ENCODE measurements at places on chromosomes 5 and 9.

DNA sequence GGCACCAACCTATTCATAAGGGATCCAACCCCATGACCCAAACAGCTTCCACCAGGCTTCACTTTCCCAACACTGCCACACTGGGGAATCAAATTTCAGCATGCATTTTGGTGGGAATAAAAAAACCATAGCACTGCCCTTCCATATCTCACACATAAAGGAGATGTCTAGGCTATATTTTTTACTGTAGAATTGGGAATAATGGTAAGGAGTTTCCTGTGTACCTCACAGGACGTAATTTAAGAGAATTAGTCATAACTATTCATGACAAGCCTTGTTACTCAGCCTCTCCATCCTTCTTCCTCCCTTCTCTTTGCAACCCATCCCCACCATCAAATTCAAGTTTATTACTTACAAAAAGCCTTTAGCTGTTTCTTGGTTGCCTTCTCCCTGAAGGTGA is 352.1 kb downstream of the MLLT3 start:
- DNase-seq = no peak

- DNase-seq = no peak
Measured at GRCh38 chr5:26872337-26872736, 166.0 kb downstream of the CDH9 start.

- DNase-seq = no peak
Measured at GRCh38 chr5:130706696-130707095, 458.4 kb downstream of the HINT1 start.

DNA sequence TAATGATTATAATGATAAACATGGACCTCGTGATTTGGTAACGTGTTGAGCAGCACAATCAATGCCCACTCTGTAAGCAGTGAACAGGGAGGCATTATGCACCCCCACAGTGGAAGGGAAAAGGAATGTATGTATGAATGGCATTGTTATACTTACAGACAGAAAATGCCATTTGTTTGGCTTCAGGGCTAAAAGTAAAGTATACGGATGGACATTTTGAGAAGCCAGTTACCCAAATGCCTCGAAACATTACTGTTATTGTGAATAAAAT is 260.2 kb upstream of the PPP1R2B start:
- DNase-seq = no peak

DNA sequence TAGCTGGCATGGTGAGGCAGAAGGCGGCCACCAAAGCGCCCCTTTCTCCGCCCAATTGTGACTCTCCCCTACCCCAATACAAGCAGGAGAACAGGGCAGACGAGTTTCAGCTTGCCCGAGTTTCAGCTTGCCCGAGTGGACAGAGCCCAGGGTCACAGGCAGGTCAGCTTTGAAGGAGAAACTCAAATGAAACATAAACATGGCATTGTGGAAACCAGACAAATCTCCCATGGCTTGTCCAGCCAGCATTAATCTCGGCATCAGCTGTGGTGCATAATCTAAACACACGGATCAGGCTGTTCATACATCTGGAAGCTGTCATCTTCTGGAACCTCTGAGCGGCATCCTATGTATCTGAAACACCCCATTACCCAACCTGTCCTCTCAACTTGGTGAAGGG is 16.9 kb downstream of the PTCH1 start:
- DNase-seq = no peak
